Stimulated activated CD8-positive, alpha-beta memory T cell treated with anti-CD3 and anti-CD28 coated beads, Interleukin-4, amount 100 ng/mL, for 4 hours (primary cell): ENCODE measurements at places on chromosomes 6 and 20.

- DNase-seq: no peak
Observed at GRCh38 chr20:15146948-15147347, 809.5 kb upstream of the FLRT3 start.

DNA sequence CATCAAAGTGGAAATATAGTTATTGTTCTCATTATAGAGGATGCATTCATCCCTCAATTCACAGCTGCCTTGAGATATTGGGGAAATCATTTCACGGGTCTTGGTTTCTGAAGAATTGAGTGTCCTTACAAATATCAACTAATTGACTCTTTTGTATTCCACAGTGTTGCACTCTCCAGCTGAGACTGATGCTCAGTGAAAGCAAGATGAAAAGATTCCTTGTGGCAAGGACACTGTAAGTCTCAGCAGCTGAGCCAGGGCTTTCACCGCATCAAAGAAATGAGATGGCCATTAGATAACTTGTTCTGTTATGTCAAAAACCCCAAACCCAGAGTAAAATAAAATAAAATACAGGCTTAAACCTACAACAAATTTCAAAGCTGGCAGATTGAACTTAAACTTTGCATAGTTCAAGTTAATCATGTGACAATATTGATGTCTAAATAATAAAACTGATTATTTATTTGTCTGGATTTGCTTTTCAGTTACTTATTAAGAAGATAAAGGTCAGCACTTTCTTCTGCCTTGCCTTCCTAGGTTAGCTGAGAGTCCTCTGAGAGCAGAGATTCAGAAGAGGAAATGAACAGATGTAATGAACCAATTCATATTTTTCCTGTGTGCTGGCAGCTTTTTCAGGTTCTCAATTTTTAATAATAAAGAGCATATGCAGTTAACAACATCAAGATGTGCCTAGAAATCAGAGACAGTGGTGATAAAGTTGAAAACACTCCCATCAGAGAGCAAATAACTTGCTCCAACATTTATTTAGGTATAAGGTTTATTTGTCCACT lies 82.4 kb upstream of the SMLR1 start:
- DNase-seq: no peak

- DNase-seq: no peak
Observed at GRCh38 chr6:158452191-158452590, 107.7 kb upstream of the TMEM181 start.

- DNase-seq: no peak
Observed at GRCh38 chr6:35146453-35146852, 5.3 kb upstream of the TCP11 start.

GRCh38 chr6:105057160-105057559 lies 100.3 kb downstream of the LIN28B start:
- no peak for DNase-seq

GRCh38 chr20:2902291-2902690 lies 29.0 kb downstream of the PTPRA start:
- no peak for DNase-seq

DNA sequence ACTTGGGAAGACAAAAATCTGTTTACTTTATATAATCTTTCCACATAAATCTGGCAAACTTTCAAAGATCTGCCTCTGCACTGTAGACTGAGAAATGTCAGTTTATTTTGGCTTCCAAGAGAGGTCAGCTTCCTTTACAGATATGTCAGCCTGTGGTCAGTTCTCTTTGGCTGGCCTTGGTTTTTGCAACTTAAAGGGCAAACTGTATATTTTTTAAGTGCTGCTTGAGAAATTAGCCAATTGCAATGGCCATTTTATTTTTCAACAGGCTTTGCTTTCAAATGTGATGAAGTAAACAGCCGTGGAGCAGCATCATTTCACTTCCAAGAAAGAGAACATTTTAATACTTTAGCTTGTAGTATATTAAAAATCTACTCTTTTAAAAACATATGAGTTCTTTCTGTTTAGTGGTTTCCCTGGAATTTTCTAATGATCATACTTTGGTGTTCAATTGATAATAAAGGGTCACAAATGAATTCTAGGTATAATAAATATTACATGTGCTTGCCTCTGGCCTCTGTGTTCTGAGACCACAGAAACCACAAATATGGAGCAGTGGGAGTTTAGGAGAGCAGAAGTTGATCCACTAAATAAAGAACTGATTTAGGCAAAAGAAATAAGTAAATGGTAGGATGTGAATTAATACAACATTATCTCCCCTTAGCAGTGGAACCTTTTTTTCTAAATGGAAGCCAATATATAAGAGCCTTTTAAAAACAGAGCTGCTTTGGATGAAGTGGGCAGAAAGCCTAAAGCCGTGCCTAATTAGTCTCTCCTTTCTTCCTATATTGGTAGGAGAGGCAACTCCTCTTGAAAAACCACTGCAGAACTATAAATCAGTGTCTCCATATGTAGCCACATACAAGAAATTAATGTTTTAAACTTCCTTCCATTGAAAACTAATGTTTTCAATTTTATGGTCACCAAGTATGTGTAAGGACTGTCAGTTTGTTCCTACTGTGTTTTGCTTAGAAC lies 16.2 kb downstream of the ADGRB3 start:
- no peak for DNase-seq

DNA sequence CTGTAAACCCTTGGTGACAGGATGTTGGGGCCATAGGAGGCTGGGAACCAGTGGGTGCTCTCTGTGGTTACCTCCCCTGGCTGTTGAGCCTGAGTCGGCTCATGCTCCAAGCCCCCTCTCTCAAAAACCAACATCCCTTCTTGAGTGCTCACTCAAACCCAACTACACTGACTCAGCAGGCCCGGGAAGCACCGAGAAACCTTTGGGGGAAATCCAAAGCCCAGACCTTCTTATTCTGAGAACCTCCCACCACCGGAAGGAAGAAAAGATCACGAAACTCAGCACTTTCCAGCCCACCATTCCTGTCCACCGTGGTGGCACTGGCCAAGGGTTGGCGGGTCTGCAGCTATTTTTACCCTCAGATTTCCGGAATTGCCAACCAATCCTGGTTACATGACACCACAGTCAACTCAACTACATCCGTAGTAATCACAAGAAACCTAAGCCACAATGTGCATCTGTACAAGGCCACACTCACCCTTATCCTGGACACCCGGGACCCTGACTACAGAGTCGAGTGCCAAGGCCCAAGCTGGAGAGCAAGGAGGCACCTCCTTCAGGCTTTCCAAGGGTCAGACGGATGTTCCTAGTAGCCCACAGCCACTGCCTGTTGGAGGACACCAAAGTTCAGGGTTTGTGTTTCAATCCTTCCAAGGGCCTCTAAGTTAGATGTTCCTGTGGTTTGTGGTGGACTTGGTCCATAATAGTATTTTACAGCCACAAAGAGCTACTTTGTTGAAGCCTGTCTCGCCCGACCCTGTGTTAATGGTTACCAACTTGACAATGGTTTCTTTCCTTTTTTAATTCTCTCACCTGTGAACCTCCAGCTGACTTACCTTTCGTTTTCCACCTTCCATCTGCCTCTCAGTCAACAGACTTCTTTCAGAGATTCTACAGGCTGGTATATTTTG lies 317.0 kb downstream of the CDC5L start:
- no peak for DNase-seq

DNA sequence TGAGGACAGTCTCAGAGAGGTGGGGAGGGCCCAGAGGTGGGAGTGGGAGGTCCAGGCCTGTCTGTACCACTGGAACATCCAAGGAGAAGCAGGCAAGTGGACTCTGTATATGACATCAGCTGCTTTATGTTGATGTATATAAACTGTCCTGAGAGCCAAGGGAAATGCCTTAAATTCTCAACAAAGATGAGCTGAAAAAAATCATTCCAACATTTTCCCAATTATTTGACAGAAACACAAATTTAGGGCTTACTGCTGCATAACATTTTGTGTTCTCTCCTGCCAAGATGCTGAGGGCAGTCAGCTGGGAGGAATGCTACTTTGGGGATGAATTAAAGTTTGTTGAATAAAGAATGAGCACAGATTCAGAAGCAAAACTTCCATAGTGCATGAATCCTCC lies 52.8 kb downstream of the FOXC1 start:
- no peak for DNase-seq

DNA sequence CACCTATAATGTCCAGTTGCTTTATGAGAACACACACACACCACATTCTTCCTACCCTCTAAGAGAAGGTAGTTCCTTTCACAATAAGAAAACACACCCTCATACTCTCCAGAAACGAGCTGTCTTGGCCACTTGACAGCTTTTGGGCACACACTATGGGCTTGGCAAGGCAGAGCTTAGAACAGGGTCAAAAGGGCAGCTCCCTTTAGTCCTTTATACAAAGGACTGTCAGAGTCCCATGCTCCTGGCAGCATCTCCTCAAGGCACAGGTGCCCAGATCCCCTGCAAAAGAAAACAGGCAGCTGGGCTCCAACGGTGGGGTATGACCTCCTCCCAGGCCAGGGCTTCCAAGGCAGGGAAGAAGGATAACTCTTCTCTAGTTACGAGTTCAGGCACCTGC lies 4.9 kb upstream of the LYRM2 start:
- no peak for DNase-seq

DNA sequence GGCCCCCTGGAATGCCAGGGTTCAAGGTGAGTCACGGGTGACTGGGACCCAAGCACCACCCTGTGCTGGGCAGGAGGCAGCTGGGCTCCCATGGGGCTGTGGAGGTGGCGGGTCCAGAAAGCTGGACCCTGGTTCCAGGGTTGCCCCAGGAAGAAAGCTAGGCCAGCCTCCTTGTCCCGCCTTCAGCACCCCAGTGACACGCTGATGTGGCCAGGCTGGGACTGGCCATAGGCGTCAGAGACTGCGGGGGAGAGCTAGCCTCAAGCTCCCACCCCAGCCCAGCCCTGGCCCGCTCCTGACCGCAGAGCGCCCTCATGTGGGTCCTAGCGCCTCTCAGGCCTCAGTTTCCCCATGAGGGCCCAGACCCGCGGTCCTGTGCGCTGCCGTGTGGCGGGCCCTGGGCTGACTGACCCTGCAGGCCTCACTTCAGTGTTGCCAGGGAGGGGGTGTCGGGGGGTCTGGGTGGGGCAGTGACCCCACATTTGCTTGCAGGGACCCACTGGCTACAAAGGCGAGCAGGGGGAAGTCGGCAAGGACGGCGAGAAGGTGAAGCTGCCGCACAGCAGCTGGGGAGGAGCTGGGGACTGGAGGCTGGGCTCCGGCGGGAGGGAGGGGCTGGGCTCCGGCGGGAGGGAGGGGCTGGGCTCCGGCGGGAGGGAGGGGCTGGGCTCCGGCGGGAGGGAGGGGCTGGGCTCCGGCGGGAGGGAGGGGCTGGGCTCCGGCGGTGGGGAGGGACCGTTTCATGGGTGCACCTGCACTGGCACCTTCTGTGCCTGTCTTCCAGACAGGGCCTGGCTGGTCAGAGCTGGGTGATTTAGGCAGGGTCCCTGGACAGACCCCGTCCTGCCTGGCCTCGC lies 7.9 kb downstream of the COL9A3 start:
- no peak for DNase-seq
